ENCODE measurements at places on chromosomes 13 and 19.

DNA sequence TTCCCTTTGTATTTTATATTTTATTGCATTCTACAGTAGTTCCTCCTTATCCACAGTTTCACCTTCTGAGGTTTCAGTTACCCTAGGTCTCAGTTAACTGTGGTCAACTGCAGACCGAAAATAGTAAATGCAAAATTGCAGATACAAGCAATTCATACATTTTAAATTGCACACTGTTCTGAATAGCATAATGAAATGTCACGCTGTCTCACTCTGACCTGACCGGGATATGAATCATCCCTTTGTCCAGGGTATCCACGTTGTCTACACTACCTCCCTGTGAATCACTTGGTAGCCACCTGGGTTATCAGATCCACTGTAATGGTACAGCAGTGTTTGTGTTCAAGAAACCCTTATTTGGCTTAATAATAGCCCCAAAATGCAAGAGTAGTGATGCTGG is 325.0 kb downstream of the DNAJC15 start:
- no peak for DNase-seq

- no peak for DNase-seq
Measured at GRCh38 chr19:14059093-14059480, 2.8 kb downstream of the PALM3 start.

DNA sequence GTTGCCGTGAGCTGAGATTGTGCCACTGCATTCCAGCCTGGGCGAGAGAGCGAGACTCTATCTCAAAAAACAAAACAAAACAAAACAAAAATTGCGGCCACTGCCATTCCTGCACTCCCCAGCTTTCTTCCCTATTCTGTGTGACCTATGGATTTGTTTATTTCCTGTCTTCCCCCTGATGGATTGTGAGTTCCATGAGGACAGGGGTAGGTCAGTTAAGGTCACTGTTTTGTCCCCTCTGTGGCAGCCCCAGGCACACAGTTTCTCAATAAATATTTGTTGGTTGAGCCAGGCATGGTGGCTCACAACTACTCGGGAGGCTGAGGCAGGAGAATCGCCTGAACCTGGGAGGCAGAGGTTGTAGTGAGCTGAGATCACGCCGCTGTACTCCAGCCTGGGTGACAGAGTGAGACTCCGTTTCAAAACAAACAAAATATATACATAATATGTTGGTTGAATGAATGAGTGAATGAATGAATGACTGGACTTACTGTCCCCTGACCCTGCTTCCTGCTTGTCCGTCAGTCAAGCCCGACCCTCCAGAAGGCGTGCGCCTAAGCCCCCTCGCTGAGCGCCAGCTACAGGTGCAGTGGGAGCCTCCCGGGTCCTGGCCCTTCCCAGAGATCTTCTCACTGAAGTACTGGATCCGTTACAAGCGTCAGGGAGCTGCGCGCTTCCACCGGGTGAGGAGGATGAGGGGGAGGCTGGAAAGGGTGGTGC is 5.0 kb downstream of the EBI3 start:
- DNase-seq, result no peak

DNA sequence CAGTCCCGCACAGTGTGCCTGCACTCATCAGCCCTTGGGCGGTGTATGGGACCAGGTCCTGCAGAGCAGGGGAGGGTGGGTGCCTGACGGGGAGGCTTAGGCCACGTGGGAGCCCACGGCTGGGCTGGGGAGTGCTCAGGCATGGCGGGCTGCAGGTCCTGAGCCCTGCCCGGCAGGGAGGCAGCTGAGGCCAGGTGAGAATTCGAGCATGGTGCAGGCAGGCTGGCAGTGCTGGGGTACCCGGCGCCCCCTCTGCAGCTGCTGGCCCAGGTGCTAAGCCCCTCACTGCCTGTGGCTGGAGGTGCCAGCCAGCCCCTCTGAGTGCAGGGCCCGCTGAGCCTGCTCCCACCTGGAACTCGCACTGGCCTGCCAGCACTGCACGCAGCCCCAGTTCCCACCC is 630.9 kb upstream of the PCDH20 start:
- DNase-seq, result no peak

DNA sequence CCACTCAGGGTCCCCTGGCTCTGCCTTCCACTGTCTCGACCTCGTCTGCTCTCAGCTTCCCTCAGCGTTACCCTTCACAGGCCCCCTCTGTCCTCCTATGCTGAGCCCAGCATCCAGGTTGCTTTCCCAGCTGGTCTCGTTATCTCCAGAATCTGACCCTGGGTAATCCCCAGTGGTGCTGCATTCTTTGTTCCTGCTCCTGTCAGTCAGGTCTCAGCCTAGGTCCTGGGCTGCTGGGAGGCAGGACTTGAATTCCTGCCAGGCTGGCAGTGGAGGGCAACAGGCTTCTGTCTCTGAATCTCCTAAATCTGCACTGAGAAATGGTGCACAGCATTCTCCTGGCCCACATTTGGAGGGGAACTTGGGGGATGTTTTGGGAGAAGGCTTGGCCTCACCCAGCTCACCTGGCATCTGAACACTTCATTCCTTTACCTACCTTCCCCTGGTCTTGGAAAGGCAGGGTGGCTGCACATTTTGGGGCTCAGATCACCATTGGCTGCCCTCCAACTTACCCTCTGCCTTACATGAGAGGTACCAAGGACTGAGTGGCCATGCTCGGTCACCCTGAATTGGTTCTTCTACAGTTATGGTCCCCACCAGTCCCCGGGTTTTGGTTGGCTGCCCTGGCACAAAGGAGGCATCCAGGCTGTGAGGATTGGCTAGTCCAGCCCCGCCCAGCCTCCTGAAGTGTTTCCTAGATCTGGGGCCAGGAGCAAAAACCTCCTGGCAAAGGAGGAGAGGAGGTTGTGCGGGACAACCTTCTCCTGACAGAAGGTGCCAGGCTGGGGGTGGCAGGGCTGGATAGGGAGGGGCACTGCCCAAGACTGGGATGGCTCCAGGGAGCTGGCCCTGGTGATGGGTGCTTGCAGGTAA is at the start of gene CYP4F8:
CYP4F8 (plus strand) TSS at position 712 of the 873 bp plus-strand sequence. CDS start 399 bp downstream, outside the sequence.
- DNase-seq, result no peak

DNA sequence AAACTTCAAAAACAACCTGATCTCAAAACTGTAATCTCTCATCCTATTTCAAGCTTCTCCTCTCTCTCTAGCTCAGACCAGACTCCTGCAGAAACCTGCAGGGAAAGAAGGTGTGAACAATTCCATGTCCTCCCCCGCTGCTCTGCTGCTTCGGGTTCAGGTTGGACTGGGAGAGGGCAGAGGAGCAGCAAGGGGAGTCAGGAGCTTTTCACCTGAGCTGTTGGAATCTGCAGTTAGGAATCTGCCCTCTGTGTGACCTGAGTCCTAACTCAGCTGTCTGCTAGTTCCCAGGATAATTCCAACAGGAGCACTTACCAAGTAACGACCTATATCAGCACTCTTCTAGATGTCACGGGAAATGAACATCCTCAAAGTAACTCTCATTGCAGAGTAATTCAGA is 118.3 kb downstream of the DNAJC15 start:
- DNase-seq, result no peak

DNA sequence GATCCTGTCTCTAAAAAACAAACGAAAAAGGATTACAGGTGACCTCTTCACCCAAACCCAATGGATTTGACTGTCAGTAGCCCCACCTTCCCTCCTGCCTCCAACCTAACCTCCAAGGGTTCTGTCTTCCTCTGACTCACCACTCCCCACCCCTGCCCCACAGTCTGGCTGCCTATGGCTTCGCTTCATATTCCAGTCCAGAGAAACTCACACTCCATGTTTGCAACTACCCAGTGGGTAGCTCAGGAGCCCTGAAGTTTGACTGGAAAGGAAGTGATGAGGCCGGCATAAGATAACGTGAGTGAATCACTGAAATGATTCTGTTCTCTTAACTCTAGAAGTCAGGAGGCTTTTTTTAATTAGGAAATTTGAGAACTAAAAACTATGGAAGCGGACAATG is 303.9 kb downstream of the FOXO1 start:
- DNase-seq, result no peak

DNA sequence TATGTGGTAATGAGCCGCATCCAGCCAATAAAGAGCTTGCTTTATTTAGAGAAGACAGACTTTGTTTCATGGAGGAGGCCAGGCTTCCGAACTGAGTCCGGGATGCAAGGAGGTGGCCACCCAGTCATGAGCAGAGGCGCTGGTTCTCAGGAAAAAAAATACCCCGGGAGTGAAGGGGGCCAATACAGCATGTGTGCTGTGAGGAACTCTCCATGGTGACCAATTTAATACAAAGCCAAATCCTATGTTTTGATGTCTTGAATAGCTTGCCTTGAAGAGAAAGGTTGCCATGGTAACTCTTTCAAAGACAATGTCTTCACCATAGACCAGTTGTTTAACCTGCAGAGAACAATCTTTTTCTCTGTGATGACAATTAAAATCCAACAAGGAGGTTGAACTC is 43.4 kb upstream of the PDCD5 start:
- no peak for DNase-seq

DNA sequence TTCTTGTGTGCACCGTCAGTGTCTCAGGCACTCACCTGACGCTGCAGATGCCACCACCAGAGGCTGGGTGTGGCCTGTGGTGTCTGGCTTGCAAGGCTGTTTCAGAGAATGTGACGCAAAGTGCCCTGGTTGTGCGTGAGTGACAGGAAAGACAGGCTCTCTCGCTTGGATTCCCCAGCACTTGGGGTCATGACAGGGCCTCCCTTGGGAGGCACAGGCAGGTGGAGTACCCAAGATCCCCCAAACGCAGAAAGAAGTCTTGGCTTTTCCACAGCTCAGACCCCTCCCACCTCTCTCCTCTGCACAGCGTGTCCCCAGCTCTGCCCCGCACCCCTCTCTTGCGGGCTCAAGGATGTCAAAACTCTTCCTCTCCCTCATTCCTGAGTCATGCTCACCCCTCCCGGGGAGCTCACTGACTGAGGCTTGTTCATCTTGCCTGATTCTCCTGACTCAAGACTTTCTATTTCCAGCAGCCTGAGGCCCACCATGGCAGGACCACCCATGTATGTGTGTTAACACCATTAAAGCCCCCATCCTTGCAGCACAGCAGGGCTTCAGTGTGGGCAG is 21.0 kb downstream of the DHX34 start:
- no peak for DNase-seq

GRCh38 chr19:51810223-51810622 is 15.3 kb downstream of the FPR3 start:
- DNase-seq, result no peak

GRCh38 chr19:38233740-38234251 is 9.8 kb upstream of the DPF1 start:
- DNase-seq, result peak; percentile 68

GRCh38 chr13:46810440-46810839 is 13.5 kb upstream of the ESD start:
- no peak for DNase-seq

DNA sequence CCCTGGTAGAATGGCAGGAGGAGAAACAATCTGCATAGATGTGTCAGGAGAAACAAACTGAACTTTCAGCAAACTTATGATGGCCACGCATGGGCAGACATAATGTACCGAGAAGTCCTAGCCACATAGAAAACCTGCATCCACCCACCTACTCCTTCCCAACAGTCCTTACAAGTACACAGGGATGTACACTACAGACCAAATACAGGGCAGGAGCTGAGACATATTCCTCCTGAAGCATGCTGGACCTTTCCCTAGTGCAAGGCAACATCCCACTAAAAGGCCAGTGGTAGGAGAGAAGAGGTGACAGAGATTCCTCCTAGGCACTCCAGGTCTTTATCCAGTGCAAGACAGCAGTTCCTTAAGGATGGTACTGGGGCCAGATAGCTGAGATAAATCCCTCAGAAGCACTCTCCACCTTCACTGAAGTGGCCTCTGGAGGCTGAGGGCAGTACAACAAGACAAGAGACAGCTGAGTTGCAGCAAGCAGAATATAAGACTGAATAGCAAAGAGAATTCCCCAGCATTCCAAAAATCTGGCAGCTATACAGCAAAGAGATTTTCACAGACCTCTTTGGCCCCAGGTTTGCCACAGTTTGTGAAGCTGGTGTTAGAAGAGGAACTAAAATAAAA is 18.3 kb downstream of the VWA8 start:
- DNase-seq, result no peak

DNA sequence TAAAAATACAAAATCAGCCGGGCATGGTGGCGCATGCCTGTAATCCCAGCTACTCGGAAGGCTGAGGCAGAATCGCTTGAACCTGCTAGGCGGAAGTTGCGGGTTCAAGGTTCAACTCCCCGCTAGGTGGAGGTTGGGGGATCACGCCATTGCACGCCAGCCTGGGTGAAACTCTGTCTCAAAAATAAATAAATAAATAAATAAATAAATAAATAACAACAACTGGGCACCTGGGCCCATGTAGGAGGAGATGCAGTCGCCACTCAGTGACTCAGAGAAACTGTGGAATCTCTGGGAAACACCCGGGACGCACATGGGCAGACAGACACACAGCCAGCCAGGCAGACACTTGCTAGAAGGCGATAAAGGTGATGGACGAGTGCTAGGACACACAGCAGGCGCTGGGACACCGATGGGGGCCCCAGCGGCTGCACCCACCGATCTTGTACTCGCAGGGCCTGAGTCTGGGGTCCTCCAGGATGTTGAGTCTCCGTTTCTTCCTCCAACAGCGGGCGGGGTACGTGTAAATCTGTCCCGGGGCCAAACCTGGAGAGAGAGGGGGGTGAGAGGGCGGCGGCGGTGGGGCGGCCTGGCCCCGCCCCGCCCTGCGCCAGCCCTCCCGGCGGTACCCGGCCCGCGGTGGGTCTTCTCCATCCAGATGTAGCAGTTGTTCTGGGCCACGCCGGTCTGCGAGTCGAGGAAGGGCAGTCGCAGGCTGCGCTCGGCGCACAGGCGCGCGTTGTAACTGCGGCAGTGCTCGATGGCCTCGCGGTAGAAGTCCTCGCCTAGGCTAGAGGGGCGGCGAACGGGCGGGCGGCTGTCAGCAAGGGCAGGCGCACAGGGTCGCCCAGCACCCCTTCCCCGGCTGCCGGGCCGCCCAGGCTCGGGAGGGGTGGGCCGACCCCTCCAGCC is 1.8 kb downstream of the DPF1 start:
- no peak for DNase-seq

DNA sequence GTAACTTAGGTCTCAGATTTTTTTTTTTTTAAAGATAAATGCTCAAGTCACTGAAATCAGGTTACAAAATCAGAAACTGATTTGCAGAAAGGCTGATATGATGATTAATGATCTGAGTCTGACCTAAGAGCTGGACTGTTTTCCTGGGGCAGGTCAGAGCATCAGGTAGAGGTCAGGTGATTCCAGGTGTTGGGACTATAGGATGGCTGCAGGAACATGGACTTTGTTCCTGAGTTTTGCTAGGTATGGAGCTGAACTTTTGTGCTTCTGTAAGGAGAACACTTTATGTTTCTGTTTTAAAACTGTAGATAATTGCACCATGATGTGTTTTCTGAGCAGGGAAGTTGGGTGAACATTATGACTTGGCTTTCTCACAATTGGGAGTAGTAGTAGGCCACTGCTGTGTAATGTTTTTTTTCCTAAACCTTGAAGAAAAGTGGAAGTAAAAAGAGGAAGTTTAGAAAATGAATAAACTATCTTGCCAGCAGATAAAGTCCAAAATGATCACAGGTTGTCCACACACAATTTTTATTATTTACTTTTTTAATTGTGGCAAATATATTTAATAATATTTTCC is 297.2 kb downstream of the DCT start:
- no peak for DNase-seq

All from hippocampal formation (tissue), 2 donors.